ENCODE measurements at places on chromosomes 1 and 21.
A peak's percentile ranks its signal among the peaks of the same experiment; 100 is the strongest.

DNA sequence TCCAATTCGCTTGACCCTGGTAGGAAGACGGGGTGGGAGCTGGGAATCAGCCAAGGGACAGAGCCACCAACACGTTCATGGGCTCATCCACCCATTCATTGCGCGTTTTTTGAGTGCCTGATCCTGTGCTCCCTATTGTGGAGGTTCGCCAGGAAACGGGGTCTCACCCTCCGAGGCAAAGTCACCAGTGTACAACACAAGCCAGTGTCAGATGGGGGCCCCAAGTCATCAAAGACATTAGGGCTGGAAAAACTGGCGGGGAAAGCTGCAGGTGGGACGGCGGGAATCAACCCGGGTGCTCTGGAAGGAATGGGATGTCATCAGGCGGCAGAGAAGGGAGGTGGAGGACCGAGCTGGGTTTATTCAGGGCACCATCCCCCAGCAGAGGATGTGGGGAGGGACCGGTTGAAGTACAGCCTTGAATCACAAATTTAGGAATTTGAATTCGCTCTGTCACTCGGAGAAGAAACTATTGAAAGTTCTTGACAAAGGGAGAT lies 667 bp upstream of the NID1 start:
- no peak for DNase-seq

GRCh38 chr1:158600735-158601134 lies 4.3 kb upstream of the OR10Z1 start:
- no peak for DNase-seq

DNA sequence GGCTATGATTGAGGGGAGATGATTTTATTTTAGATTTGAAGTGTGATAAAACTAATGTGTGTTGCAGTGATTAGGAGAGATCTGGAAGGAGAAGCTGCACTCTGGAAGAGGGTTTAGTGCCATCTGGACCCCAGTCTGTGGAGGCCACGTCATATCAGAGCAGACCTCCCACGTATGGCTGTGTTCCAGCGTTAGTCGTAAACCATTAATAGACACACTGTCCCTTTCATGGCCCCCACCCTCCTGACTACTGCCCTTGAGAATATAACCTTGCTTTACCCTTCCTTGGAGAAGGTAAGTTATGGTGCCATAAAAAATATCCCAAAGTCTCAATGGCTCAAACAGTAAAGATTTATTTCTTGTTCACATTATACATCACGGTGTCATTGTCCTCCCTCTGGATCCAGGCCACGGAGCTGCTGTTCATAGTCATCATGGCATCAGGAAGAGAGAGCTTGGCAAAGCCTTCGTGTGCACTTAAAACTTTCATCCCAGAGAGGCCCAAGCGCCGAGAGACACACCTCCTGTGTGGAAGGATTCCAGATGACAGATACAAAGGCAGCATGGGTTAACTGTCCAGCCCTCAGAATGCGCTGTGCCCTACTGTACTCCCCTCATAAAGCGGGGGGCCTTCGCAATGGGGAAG lies 33.2 kb downstream of the RHOU start:
- DNase-seq = no peak

GRCh38 chr1:174680101-174680500 lies 232.3 kb downstream of the GPR52 start:
- no peak for DNase-seq

DNA sequence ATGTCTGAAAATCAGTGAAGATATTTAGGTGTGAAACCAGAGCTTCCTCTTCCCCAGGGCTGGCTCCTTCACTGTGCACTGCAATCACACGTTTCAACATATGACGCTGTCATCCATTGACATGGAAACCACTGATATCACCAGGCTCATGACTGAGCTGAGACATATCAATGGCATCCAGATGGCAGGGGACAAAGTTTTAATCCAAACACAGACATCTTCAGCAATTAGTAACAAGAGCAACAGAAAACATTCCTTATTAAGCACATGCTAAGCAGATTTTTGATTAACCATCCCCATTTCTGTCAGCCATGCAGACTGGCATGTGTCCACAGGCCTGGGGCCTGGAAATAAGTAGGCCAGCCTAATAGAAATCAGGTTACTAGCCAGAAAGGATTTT lies 108.0 kb upstream of the ADAR start:
- DNase-seq = peak; percentile 91

DNA sequence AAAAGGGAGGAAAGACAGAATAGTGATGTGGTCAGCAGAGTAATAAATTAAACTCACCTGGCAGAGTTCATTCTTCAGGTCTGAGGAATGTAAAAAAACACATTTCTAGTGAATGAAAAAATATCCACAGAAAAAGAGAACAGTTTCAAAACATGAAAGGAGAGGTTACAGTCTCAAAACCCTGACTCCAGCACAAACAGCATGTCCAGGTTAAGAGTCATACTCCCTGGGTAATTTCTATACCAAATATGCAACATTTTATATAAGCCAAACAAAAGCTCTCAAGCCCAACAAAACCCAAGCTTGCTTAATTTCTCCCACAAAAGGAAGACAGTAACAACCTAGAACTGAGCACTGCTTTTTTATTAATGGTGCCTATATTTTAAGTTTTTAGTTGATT lies 173.0 kb downstream of the NTMT2 start:
- no peak for DNase-seq

DNA sequence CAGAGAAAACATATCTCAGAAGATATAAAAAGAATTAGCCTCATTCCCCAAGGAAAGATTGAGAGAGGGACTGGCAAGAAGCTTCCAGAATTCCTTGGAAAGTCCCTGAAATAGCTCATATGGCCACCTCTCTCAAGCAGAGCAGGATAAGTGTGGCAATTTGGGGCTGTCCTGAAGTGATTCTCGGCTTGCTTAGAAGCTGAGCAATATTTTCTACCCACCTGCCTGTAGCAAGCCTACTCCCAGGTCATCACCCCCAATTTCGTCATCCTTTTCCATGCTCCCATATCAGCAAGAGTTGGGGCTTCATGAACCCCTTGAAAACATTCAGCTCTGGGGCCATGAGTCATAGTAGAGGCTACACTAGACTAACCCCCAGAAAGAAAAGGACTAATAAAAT lies 131.5 kb downstream of the PLPP3 start:
- DNase-seq = no peak

GRCh38 chr1:24009406-24009805 lies 29.3 kb upstream of the SRSF10 start:
- DNase-seq = no peak

- peak; percentile 12 for DNase-seq
Measured at GRCh38 chr1:218164930-218165700, 120.0 kb upstream of the RRP15 start.

GRCh38 chr1:77253211-77253610 lies 28.6 kb upstream of the AK5 start:
- DNase-seq = no peak

- no peak for DNase-seq
Measured at GRCh38 chr1:25062621-25063255, 132.7 kb upstream of the RUNX3 start.

DNA sequence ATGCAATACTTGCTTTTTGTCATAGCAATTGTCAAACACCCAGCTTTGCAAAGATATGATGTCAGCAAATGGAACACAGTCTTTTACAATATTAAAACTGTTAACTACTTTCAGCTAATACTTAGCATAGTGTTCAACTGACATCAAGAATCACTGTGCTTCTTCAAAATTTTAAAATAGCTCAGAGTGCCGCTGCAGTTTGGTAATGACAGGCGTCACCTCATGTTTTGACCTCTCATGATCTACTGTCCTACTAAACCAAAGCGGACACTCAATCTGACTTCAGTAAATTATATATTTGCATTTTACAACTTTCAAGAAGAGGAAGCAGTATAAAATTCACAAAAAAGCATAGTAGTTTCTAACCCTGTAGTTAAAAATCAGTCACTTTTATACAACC lies 2.0 kb downstream of the FMO1 start:
- DNase-seq = no peak

- no peak for DNase-seq
Measured at GRCh38 chr21:45004481-45005247, 64.8 kb downstream of the SLX9 start.

DNA sequence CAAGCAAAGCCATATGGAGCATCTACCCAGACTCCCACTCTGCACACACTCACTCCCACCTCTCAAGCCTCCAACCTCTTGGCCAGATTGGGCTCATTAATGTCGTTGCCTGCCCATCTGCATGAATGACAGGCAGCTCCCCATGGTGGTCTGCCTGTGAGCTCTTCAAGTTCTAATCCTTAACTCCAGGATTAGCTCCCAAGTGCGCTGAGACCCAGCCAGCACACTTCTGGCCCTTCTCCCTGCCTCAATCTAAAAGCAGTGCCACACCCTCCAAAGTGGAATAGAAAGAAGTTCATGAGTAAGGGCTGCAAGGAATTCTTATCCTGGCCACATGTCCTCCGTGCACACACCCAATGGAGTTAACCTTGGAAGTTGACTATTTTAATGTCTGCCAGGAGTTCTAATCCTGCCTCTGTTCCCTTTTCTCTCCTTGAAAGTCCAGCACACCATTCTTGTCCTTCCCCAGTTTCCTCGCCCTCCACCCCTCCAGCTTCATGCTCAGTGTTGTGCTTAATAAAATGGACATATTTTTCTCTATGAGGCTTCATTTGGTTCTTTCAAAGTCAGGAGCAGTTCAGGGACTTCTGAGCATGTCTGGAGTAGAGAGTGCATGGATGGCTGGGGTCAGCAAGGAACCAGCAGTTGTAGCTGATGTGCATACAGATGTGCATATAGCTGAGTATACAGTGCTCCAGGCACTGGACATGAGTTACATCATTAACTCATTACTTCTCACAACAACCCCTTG lies 30.1 kb downstream of the CAMK1G start:
- DNase-seq = no peak

GRCh38 chr21:15688809-15689208 lies 41.0 kb upstream of the USP25 start:
- DNase-seq = peak; percentile 53

DNA sequence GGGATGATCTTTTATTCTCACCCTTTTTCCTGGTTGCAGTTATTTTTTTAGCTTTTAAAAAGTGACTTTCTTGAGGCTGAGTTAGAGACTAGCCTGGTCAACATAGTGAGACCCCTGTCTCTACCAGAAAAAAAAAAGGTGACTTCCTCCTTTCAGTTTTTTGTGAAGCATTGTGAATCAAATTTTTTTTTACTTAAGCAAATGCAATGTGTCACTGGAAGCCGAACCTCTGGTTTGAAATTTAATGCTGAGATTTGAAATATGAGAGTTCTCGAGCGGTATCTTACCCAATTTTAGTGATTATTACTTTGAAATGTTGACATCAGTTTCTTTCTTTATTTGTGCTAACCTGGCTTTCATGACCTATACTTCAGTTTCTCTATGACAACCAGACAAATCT lies 3.6 kb downstream of the CAP1 start:
- no peak for DNase-seq

GRCh38 chr1:111720274-111720976 lies 18.8 kb downstream of the INKA2 start:
- DNase-seq = no peak

DNA sequence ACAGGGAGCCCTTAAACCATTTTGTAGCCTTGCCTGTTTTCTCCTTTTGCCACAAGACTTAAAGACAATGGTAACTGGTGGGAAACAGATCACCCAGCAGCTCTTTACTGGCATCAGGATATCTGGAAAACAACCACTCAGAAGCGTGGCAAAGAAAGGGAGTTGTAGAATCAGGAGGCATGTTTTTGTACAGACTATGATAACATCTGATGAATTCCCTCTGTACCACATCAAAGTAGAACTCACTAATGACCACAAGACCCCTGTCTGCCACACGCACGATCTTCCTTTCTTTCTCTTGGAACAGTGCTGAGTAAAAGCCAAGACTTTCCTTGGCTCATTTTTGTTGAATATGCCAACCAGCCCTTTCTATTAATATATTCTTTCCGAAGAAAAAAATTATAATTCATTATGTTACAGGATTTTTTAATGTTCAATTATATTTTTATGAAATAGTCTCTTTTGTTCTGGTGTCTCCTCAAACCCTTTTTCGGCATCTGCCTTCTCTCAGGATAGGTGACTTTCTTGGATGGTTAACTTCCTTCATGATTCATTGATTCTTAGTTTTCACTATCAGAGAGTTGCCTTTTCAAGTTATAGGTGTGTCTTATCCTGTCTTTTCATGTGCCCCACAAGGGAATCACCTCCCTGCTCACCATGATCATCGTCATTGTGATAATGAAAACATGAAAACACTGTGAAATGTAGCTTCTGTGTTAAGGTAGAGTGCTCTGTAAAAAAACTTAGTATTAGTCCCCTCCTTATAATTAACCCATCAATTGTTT lies 7.9 kb upstream of the PHGDH start:
- DNase-seq = no peak

DNA sequence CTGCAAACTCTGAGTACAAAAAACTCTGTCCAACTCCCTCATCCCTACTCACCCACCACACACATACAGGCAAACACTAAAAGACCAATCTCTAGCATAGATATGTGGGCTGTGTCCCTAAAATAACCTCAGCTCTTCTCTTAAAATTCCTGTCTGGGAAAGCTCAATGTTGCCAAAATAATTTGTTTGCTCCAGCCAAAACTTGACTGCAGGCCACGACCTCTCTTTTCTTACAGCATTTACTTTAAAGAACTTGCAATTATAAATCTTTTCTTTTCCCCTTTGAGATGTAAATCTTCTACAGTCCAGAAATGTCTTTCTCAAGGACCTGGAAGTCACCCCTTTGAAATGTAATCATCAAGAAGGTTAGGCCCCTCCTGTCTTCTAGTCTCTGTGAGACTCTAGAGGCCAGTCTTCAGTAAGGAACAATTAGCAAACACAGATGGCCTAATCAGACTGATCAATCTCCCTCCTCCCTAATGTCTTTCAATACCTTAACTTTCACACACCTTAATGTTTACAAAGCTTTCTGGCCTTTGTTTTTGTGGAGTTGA lies 483.6 kb upstream of the RGS18 start:
- DNase-seq = no peak

DNA sequence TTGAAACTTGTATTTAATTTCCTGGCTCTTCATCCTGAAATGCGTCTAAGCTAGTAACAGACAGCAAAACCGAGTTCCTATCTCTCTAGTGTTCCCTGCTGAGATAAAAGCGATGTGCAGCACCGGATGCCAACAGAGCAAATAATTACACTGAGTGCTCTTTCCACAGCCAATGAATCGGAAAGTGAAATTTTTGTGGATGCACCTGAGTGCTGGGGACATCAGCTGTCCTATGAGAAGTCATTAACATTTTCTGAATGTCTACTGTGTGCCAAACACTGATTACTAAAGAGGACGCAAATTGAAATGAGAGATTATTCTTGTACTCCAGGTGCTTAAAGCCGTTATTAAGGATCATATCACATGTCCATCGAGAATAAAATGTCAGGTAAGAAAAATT lies 278.0 kb downstream of the RGS7 start:
- DNase-seq = no peak

GRCh38 chr1:201457508-201457960 lies 11.5 kb downstream of the PHLDA3 start:
- DNase-seq = no peak
